ENCODE measurements at places on chromosomes 3 and 15.

DNA sequence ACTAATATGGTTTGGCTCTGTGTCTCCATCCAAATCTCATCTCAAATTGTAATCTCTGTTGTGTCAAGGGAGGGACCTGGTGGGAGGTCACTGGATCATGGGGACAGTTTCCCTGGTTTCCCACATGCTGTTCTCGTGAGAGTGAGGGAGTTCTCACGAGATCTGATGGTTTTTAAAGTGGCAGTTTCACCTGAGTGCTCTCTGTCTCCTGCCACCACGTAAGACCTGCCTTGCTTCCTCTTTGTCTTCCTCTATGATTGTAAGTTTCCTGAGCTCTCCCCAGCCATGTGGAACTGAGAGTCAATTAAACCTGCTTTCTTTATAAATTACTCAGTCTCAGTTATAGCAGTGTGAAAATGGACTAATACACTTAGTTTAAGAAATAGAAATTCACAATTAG is 228.9 kb downstream of the CD47 start:
- no peak for DNase-seq

GRCh38 chr15:45794712-45795439 is 160.0 kb downstream of the SQOR start:
- no peak for DNase-seq

- no peak for DNase-seq
Measured at GRCh38 chr3:127867986-127868385, 45.7 kb upstream of the MGLL start.

DNA sequence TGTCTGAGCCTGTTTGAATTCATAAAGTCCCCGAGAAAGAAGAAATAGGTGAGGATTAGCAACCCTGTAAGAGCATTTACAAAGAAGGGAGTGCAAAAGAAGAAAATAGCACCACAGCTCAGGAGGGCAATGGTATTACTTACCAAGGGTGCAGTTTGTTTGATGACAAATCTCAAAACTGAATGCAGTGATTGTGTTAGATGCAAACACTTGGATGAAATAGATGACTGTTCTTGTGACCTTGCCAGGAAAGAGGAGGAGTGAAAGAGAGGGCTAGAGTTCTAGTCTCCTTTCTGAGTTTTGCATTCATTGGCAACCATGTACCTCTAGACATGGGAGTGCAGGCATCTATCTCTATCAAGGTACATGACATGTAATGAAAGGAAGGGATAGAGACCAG is 1030.8 kb upstream of the CFAP20DC start:
- no peak for DNase-seq

- DNase-seq: no peak
Measured at GRCh38 chr3:23219117-23219516, 16.0 kb downstream of the UBE2E2 start.

DNA sequence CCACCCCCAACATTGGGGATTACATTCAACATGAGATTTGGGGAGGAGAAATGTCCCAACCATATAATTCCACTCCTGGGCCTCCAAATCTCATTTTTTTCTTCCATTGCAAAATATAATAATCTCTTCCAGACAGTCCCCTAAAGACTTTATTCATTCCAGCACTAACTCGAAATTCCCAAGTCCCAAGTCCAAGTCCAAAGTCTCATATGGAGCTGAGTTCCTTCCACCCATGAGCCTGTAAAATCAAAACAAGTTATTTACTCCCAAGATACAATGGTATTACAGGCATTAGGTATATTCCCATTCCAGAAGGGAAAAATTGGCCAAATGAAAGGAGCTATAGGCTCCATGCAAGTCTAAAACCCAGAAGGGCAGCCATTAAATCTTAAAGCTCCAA is 56.7 kb downstream of the P2RY1 start:
- DNase-seq: no peak

GRCh38 chr3:190014940-190015339 is 105.8 kb downstream of the P3H2 start:
- DNase-seq: no peak

- DNase-seq: no peak
Measured at GRCh38 chr15:42239528-42240182, 31.6 kb upstream of the VPS39 start.

- DNase-seq: no peak
Measured at GRCh38 chr3:105610473-105610872, 243.8 kb downstream of the ALCAM start.

DNA sequence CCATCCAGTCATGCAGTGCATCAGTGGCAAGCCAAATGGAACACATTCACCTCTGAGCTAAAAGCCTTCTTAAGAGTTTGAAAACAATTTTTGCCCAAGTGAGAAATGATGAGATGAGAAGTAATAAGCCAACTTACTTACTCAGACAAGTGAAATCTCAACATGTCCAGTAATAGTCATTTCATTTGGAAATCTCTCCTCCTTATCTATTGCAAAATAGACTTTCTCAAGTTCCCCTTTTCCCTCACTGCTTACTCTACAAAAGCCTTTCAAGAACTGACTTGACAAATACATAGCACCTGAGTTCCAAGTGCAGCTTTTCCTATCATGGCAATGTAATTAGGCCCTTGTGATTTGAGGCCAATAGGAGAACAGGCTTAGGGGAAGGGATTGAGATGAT is 282.3 kb downstream of the SLC9A9 start:
- DNase-seq: no peak

- DNase-seq: no peak
Measured at GRCh38 chr3:43525386-43525785, 96.4 kb downstream of the ANO10 start.

DNA sequence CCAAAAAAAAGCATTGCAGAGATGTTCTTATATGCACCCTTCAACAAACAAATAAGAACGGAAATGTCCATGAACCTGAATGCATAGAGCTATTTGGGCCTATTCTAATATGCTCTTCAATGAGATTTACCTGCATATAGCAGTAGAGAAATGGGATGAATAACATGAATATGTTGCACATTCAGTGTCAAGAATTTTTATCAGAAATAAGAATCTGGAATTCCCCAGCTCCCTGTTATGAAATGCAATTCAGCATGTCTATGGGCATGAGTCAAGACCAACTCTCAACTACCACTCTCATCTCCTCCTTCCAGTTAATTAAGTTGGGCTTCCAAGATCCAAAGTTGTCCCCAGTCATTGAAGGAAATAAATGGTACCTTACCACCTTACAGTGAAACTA is 133.7 kb upstream of the ALCAM start:
- no peak for DNase-seq

- DNase-seq: no peak
Measured at GRCh38 chr3:39350714-39351113, 21.2 kb downstream of the CCR8 start.

- no peak for DNase-seq
Measured at GRCh38 chr15:29021857-29022256, 136.1 kb downstream of the APBA2 start.

- DNase-seq: no peak
Measured at GRCh38 chr3:54549607-54550220, 378.1 kb downstream of the LRTM1 start.

DNA sequence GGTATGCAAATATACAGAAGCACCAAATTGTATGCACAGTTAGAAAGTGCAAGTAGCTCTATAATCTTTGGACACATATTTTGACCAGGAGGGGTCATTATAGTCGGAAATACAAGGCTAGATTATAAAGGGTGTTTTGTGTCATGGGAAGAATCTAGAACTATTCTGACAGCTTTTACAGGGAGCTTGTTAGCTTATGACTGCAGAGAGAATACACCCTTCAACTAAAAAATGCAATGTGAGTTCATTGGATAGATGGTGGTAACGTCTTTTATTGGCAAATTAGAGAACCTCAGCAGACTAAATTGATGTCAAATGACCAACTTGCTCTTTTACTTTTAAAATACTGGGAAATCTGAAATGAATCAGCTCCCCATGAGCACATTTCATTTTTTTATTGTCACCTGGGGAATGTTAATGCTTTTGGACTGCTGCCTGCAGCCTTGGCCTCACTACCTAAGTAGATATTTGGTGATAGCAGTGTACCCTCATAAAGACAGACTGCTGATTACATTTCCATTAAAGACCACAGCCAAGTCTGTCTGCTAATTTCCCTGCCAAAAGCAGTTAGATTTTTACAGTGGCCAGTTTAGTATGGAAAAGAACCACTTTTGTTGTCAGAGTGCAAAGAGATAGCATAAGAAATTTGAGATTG is 515.9 kb upstream of the DPPA4 start:
- no peak for DNase-seq

- no peak for DNase-seq
Measured at GRCh38 chr3:152069871-152070270, 196.4 kb downstream of the SUCNR1 start.

DNA sequence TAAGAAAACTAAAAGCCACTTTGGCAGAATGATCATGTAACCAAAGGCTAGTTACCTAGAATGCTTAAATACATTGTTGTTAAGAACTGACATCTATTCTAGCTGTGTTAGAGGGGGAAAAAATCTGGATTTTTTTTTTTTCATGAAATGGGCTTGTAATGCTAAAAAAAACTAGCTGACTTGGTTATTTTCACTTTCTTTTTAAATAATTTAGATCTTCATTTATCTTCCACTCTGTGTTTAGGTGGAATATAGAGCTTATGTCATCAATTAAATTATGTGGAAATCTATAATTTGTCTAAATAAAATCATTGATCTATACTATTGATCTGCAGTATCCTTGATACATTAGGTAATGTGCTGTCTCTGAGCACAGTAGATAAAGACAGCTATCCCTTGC is 217.4 kb downstream of the TCF12 start:
- no peak for DNase-seq

GRCh38 chr15:23897531-23897930 is 210.4 kb upstream of the NDN start:
- no peak for DNase-seq

DNA sequence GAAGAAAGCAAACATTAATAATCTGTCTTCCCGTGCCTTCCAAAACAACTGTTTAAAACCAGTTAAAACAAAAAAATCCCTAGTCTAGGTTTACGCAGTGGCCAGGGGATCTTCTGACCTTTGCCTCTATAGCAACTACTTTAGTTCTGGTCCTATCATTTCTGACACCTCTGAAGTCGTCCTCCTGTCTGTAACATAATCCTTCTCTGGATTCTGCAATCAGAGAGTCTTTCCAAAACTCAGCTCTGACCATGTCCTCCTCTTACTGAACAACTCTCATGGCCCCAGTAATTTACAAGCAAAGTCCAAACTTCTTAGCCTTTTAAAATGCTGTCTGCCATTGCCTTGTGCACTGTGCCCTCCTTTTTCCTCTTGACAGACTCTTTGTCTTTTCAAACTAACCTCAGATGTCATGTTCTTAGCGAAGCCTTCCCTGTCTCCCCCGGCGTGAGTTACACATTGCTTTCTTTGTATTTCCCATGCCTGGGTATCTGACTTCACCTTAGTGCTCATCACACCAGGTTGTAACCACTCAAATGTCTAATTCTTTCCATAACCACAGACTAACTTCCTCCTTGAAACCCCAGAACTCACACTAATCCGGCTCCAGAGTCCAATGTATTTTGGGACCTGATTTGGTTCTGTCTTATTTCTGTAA is 105.2 kb upstream of the BNIP2 start:
- no peak for DNase-seq

- no peak for DNase-seq
Measured at GRCh38 chr3:194267744-194268653, 83.1 kb downstream of the CPN2 start.

DNA sequence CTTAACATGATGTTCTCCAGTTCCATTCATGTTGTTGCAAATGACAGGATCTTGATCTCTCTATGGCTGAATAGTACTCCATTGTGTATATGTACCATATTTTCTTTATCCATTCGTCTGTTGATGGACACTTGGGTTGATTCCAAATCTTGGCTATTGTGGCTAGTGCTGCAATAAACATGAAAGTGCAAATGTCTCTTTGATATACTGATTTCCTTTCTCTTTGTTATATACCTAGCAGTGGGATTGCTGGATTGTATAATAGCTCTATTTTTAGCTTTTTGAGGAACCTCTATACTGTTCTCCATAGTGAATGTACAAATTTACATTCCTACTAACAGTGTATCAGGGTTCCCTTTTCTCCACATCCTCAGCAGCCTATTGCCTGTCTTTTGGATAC is 5.9 kb upstream of the RBP2 start:
- DNase-seq: no peak

DNA sequence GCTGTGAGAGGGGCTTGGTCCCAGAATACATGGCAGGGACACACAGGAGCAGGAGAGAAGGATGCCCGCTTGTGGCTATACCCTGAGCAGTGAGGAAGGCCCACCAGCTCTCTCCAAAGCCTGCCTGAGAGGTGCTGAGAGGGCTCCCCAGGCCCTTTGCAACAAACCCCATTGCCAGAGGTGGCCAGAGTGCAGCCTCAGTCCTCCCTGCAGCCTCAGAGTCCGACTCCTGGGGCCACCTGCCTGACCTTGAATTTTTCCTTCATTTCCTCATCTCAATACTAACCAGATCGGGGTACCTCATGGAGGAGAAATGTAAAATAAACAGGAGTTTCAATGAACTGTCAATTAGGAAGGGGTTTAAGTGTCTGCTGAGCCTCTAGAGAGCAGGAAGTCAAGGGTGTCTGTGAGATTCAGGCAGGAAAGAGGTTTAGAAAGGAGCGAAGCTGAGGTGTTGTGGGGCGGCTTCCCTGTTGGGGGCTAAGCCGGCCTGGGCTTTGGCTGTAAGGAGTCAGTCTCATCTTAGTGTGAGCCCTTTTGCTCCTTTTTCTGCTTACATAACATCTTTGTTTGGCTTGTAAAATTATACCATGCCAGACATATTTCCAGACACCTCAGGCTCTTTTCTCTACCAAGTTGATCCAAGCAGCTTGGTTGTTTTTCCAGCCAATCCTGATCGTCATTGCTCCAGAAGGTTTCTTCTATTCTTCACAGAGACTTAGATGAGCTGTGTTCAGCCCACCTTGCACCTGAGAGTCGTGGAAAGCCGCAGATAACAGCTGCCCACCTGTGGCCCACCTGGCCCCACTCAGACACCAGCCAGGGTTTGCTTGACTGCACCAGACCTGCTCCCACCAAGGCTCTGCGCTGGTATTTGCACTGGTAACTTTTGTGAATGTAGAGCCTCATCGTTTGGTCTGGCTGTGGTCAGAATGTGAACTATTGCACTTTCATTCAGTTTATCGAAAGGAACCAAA is 36.7 kb downstream of the CMTM7 start:
- DNase-seq: no peak

DNA sequence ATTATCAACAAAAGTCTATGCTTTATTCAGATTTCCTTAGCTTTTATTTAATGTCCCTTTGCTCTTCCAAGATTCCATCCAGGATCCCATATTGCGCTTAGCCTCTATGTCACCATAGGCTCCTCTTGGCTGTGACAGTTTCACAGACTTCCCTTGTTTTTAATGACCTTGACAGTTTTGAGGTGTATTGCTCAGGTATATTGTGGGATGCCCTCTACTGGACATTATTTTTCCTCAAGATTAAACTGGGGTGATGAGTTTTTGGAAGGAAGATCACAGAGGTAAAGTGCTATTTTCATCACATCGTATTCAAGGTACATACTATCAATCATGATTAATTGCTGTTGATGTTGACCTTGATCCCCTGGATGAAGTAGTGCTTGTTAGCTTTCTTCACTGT is 99.1 kb upstream of the SMAD3 start:
- DNase-seq: no peak

DNA sequence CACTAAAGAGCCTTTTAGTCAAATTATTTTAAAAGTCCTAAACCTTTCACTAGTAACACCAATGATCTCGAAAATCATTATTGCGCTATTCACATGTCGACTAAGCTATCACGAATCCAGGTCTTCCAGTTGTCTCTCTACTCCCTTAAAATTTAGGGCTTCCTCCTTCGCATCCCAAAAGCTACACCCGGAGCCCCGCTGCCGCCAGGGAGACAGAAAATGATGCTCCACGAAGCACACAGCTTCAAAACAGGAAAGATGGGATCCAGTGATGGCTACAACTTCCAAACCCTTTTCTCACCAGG is 253 bp downstream of the IFT80 start:
- DNase-seq: no peak
